ENCODE measurements at places on chromosomes 1 and 21. TPM values are rescaled to one million over a fixed set of nuclear protein-coding genes. Genes with fewer than 3 reads are reported as not detected.

Gene RNF186
- not detected for total RNA-seq

Gene TRABD2B
- total RNA-seq, result 10.8 TPM

- DNase-seq, result no peak
These were observed 94.8 kb upstream of the KIAA0040 start for GRCh38 chr1:175287377-175287776.

DNA sequence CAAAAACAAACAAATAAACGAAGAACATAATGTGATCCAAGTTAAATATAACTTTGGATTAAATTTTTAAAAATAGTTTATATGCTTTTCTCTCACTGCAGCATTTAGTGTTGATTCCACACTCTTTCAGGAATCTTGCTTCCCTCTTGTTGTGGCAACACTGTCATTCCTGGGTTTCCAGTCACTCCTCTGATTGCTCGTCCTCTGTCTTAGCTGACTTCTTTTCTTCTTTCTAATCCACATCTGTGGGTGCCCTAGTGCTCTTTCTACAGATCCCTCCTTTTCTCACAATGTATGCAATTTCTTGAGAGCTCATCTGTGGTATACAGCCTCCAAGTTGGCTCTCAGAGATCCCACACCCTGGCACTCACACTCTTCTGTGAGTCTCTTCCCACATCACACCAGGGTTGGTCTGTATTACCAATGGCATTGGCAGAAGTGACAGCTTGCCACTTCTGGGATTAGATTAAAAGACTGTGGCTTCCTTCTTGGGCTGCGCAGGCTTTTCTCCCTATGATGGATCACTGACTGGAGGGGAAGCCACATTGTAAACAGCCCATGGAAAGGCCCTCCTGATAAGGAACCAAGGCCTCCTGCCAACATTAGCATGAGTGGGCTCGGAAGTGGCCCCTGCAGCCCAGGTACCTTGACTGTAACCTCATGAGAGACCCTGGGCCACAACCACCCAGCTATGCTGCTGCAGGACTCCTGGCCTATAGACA, 11.5 kb upstream of the MYOC start:
- DNase-seq, result no peak

DNA sequence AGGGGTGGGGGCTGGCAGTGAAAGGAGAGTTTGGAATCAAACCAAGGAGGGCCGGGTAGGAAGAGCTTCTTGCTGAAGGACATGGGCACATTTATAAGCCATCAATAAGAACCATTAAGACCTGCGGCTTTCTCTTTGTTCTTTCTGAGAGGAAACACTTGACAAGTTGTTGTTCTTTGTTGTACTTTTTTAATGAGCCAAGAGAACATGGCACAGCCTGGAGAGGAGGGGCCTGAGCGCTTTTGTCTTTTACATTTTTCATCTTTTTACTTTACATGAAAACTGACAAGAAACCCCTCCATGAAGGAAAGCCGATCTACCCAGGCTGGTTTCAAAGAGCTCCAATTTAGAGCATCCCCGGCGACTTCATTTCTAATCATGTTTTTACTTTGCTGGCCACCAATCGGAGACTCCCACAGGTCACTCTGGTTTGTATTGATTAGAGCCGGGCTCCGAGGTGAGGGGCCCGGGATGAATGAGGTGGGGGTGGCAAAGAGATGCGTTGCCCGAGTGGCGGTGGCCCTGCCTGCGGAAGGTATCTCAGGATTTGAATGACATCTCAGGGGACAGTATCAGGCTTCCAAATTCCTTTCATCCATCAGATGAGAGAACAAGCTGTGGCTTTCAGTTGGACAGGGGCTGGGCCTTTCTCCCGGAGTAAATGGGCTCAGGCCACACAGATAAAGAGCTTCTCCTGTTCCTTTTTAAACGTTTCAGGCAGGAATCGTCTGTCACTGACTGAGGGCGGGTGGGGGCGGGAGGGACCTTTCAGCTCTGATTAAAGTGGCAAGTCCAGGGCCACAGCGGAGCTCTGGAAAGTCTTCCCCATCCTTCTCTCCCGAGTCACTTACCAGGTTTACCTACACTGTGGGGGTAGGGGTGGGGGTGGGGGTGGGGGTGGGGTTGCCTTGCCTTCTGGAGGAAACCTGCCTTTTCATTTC, 138.8 kb upstream of the ARHGEF16 start:
- DNase-seq, result no peak

Gene LCA5L
- total RNA-seq, result 0.64 TPM

Measured in WTC11 (cell line).